ENCODE measurements at places on chromosomes 6 and 20.

DNA sequence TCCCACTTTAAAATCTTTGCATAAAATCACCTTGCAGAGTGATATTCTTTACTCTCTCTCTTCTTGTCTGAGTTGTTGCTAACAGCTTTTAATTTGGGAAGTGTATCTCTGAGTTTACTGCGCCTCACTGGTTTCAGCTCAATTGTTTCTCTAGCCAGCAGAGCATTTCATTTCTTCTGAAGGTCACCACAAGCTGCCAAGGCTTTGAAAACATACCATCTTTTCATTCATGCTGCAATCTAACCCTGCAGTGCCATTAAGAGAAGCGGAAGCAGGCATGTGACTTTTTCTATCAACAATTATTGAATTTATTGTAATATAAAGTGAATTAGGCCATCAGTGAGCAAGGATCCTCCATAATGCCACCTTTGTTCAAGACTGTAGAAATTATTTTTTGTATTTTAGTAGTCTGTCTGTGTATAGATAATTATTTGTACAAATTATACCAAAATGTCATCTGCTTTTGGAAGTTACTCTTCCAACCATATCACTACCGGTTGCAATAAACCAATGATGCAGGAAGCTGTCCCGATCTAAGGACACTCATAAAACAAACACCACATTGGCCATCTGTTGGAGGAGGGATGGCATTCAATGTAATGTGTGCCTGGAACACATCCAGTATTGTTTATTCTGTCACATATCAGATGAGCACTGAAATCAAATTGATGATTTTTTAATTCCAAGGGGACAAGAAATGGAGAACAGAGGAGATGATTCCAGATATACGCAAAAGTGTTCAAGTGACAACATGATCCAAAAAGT is 26.8 kb downstream of the HS3ST5 start:
- DNase-seq = no peak

DNA sequence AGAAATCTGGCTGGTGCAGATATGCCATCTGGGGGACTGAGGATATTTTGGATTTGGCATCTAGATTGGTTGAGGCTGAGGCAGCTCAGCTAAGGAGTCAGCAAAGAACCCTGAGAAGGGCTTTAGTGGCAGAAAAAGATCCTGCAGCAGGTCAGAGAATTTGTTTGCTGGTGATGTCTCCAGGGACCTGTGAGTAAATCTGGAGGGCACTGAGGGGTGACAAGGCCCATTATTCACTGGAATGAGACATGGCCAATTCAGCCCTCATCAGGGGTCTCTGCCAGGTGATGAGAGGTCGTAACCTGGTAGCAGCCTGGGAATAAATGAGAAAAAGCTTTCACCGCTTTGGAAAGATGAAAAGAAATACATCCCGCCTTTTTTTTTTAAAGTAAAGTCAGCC is 118.3 kb upstream of the FBXL4 start:
- no peak for DNase-seq

DNA sequence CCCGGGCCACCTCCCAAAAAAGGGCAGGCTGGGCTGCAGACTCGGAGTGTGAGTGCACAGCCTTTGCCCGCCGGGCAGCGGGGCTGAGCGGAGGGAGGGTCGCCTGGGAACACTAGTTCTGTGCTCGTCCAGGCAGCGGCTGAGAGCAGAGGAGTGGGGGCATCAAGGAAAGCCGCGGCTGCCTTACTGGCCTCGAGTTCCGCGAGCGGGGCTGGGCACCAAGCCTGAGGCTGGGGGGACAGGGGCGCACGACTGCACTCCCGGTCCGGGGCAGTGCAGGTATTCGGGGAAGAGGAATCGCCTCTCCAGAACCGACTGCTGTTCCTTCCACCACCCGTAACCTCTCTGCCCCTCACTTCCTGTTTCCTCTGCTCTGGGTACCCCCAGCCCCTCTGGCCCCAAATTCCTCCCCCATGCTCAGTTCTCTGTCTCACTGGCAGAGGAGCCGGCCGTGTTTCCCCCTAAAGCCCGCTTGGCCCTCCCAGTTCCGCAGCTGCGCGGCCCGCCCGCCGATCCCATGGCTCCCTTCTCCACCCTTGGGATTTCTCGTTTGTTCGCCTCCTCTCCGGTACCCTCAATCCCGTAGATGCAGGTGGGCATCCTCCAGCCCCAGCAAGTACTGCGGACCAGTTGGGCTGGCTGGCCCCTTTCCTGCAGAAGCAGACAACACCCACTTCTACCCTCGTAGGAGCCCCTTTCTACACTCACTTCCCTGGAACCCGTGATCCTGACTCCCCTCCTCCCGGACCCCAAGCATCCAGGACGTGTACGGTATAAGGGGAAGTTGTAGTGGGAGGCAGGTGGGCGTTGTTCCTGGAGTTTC is 5.1 kb downstream of the RING1 start:
- peak; percentile 37 for DNase-seq

- DNase-seq = no peak
Measured at GRCh38 chr20:13220904-13221297, at the start of gene ISM1. Gene ISM1, plus strand, starts transcription at chr20:13221274. Its CDS starts 503 bp downstream, at chr20:13221777.

DNA sequence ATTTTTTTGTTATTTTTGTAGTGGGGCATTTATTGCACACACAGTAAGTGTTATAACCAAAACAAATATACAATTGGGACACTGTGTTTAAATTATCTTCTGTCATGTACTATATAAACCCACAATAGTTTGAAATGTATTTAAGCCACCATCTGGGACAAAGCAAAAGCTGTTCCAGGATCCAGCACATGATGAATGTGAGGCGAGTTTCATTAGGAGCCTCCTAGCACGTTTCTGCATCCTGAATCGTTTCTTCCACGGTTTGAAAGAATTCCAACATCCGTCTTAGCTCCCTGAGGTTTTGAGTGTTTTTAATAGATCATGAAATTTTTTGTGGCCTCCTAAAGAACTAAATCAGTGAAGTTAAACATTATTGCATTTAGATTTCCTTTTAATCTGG is 65.8 kb downstream of the EYA4 start:
- DNase-seq = no peak

- no peak for DNase-seq
Measured at GRCh38 chr6:106510090-106510970, 119.0 kb downstream of the RTN4IP1 start.

GRCh38 chr20:6732001-6732447 is 35.5 kb upstream of the BMP2 start:
- DNase-seq = no peak

DNA sequence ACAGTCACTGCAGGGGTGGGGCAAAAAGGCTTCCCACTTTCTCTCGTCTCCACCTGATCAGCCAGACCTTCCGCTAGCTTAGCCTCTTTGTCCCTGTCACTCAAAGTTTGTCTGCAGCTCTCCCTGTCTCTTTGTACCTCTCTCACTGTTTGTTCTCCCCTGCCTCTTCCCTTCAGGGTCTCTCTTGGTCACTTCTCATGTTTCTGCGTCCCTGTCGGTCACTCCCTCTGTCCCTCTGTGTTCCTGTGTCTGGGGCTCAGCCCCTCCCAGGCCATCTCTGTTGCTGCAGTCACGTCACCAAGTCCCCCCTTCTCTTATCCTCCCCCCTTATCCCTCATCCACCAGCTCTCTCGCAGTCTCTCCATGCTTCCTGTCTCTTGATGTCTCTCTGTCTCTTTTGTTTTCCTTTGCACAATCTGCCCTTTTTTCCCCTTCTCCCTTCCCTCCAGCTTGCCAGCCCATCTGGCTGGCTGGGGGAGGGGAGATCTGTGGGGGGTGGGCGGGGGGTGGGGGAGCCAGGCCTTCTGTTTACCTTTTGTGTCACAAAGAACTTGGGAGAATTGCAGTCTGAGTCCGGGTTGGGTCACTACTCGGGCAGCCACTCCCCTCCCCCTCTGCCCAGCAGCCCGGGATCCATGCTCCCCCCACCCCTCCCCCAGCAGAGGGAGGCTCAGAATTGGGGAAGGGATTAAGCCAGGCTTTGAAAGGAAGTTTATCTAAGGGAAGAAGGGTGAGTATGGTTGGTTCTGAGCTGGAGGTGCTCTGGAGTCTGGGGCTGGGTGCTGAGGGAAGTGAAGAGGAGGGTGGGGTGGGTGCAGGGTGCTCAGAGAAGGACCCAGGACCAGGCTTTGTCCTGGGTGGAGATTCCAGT is 32.3 kb downstream of the FOXP4 start:
- DNase-seq = peak; percentile 81

DNA sequence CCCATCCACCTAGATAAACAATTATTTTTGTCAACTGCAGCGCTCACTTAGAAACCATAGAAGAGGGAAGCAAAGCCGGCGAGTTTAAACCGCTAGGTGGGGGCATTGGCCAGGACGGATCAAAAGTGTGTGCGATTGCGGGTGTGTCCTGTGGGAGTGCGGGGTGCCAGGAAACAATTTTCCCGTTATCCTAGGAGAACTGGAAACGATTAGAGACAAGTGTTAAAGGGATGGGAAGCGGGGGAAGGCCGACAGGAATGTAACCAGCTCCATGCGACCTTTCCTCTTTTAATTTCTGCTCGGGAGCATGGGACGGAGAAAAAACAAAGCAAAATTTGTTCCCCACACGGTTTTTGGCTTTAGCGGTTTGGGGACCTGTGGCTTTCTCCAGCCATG is 2.8 kb upstream of the HTR1B start:
- peak; percentile 70 for DNase-seq

DNA sequence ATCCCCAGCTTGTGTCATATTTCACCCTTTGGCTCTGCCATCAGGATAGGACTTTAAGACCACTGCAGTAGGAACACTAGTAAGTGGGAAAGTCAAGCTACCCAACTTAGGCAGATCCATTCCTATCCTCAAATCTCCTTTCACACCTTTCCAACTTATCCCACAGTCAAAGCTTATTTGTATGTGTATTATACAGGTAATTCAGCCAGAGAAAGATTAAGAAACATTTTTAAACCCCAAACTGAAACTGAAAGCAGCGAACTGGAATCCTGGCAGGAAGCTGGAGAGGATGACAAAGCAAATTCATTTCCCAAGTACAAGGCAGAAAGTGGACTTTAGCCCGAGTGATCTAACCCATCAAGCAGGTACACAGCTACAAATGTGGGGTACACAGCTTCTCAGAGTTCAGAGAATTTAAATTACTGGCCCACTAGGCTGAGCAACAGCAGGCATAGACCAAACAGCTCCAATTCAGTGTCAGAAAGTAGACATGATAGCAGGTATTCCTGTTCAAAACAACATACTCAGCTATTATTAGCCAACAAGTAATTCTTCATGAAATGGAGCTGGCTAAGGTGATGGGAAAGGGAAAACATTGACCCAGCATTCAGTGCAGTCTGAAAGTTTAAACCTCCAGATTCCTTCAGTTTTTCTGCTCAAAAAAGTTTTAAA is 39.1 kb downstream of the ILRUN start:
- peak; percentile 88 for DNase-seq

- DNase-seq = no peak
Measured at GRCh38 chr20:19701429-19701828, 56.6 kb upstream of the RIN2 start.

DNA sequence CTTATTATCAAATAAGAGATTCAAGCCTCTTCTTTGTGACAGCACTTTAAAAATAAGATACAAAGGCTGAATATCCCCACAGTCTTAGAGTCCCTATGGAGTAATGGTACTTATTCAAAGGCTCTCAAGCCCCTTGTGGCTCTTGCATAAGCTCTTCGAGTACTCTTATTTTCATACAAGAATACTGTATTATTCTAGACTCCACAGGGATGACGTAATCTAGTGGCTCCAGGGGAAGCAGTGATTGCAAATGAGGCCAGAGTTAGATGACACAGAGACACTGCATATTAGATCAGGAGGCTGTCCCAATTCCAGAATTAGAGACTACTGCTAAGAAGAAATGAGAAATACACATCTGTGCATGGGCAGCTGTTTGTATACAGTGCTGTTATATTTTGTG is 1195.9 kb upstream of the MAP3K7 start:
- DNase-seq = no peak

- no peak for DNase-seq
Measured at GRCh38 chr20:44946271-44946852, 13.8 kb downstream of the TOMM34 start.

DNA sequence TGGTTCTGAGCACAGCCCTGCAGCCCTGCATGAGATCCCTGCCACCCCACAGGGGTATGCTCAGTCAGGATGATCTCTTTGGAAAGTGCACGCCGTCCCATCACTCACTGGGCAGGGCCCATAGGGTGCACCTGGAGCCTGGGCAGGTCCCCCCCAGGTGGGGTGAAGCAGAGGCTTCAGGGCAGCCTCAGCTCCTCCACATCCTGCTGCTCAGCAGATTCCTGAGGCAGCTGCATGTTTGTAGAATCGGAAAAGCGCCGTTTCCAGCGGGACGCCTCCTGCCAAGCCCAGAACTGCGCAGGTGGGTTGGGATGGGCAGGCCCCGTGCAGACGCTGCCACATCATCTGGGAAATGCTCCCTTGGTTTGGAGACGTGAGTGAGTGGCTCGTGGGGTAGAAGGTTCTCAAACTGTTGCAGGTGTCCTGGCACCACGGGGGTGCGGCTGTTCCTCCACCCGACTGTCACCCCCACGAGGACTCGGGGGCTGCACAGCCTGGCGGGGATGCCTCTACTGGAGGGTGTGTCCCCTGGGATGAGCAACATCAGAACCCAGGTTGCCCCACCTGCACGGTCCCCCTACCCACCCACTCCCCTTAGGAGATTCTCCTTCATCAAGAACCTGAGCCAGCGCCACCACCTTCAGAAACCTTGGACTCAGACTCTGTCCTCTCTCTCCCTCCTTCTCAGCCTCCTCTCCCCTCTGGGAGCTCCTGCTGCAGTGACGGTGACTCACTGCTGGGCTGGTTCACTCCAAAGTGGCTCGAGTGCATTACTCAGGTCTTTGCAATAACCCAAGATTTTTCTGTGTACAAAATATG is 334.1 kb downstream of the TAF4 start:
- peak; percentile 41 for DNase-seq

DNA sequence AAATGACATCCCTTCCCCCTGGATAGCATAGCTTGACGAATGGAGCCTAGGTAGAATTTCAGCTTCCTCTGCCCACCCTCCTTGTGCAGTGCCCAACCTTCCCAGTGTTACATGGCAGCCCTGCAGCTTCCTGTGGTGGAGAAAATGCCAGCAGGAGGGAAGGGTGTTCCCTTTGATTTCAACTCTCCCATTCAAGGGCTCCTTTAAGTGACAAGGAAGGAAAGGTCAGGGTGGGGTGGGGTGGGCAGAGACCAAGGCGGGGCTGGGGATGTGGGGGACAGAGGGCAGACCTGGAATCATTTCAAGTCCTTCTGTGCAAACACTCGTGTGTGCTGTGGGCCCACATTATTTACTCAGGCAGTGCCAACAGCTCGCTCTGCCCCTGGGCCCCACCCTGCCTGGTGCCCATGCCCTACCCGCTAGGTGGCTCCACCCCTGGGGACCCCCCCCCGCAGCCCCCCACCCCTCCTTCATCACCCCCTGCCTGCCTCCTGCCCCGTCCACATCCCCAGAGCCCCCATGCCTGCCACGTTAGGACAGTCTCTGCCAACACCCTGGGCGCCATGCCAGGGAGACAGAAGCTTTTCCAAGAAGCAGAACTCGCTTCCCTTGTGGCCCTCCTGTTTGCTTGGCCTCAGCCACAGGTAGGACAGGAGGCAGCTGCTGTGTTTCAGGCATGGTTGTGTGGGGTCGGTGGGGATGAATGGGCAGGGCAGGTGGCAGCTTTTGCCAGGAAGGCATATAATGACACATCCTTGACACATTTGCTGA is 9.4 kb downstream of the SPDEF start:
- no peak for DNase-seq

DNA sequence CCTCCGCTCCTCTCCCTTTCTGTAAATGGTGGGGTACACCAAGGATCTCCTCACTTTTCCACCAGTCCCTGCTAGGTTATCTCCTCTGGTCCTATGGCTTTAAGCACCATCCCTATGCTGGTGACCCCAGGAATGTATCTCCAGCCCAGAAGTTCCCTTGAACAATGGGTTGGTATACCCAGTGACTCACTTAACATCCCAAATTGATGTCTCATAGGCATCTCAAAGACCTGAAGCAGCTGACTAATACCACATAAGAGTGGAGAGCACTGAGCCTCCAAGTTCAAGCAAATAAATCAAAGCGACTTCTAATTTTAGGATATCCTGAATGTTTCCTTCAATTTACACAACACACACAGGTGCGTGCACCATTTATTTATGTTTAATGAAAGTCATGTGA is 48.3 kb downstream of the ADGRF1 start:
- peak; percentile 89 for DNase-seq

Data from EH (cell line).